ENCODE measurements at places on chromosomes 4 and X.

DNA sequence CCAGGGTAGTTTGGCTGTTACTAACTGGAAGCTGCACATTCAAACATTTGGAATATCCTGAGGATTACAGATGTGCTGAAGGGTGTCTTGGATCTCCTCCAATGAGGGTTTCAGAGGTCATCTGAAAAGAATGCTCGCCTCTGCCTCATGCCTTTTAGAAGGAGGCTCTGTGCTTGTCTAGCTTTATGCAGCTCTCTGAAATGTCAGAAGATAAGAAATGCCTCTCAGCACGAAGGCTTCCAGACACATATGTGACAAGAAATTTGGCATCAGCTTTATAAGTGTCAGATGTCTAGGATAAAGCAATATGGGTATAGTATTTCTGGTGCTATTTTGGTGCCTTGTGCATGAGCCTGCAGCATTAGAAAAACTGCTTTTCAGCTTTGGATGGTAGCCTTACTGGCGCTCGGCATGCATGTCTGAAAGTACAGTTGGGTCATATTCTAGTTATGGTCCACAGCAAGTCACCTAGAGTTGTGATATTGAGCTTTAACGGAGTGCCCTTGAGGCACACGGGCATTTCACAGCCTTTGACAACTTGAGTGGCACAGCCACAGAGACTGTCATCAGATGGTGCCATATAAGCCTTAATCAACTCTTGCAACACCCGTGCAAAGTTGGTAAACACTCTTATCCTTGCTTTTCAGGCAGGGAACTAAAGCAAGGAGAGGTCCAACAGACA lies 70.8 kb upstream of the PGRMC2 start:
- H3K4me3 ChIP-seq, result no peak overlapping the region
- no peak for DNase-seq
- H3K36me3 ChIP-seq, result no peaks in the 10 kb centered on the region
- H3K4me1 ChIP-seq, result no peaks in the 10 kb centered on the region
- H3K27ac ChIP-seq, result no peak overlapping the region
- no peaks in the 10 kb centered on the region for H3K27me3 ChIP-seq

DNA sequence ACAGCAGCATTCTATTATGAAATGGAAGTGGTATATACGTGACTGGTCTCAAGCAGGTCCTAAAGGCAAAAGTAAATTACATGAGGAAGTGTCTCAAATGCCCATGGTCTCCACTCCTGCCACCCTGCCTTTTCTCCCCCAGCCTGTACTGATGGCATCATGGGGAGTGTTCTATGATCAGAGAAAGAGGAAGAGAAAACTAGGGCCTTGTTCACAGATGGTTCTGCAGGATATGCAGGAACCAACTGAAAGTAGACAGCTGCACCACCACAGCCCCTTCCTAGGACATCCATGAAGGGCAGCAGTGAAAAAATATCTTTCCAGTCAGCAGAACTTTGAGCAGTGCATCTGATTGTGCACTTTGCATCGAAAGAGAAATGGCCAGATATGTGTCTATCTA lies 901.5 kb downstream of the ARAP2 start:
- no peaks in the 10 kb centered on the region for H3K4me1 ChIP-seq
- H3K27me3 ChIP-seq, result no peaks in the 10 kb centered on the region
- no peak overlapping the region for H3K4me3 ChIP-seq
- no peaks in the 10 kb centered on the region for H3K36me3 ChIP-seq
- H3K27ac ChIP-seq, result no peak overlapping the region

GRCh38 chr4:170610434-170610833 lies 520.7 kb upstream of the AADAT start:
- H3K4me1 ChIP-seq, result no peaks in the 10 kb centered on the region
- H3K4me3 ChIP-seq, result no peak overlapping the region
- no peak for DNase-seq
- no peak overlapping the region for H3K27ac ChIP-seq
- no peaks in the 10 kb centered on the region for H3K27me3 ChIP-seq
- H3K36me3 ChIP-seq, result no peaks in the 10 kb centered on the region

GRCh38 chr4:57442241-57442640 lies 332.1 kb upstream of the IGFBP7 start:
- H3K36me3 ChIP-seq, result no peaks in the 10 kb centered on the region
- DNase-seq, result no peak
- no peak overlapping the region for H3K4me3 ChIP-seq
- no peaks in the 10 kb centered on the region for H3K27me3 ChIP-seq
- H3K4me1 ChIP-seq, result no peaks in the 10 kb centered on the region

GRCh38 chr4:5524446-5525299 lies 183.7 kb downstream of the EVC2 start:
- no peaks in the 10 kb centered on the region for H3K27me3 ChIP-seq
- no peaks in the 10 kb centered on the region for H3K4me1 ChIP-seq
- no peak for DNase-seq

DNA sequence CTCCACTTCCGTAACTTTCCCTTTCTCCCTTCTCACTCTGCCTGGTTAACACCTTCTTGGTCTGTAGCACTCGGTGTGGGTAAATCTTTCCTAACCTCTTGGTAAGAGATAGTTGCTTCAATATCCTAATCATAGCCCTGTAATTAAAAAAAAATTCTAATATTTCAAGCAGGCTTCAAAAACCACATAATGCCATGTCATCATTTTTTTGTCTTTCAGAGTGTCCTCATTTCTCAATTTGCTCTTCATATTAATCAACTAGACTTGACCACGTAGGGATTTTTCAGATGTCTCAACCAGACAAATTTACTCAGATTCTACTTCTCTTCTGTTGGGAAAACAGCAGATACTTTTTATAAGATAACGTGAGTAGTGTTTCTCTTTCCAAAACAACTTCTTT lies 91.0 kb downstream of the FREM3 start:
- H3K27me3 ChIP-seq, result no peaks in the 10 kb centered on the region
- no peak overlapping the region for H3K27ac ChIP-seq
- DNase-seq, result no peak
- H3K36me3 ChIP-seq, result no peaks in the 10 kb centered on the region

GRCh38 chrX:15475486-15475885 lies 17.6 kb downstream of the PIR start:
- no peaks in the 10 kb centered on the region for H3K36me3 ChIP-seq
- H3K27me3 ChIP-seq, result no peaks in the 10 kb centered on the region
- no peaks in the 10 kb centered on the region for H3K4me1 ChIP-seq
- no peak for DNase-seq
- no peak overlapping the region for H3K27ac ChIP-seq

DNA sequence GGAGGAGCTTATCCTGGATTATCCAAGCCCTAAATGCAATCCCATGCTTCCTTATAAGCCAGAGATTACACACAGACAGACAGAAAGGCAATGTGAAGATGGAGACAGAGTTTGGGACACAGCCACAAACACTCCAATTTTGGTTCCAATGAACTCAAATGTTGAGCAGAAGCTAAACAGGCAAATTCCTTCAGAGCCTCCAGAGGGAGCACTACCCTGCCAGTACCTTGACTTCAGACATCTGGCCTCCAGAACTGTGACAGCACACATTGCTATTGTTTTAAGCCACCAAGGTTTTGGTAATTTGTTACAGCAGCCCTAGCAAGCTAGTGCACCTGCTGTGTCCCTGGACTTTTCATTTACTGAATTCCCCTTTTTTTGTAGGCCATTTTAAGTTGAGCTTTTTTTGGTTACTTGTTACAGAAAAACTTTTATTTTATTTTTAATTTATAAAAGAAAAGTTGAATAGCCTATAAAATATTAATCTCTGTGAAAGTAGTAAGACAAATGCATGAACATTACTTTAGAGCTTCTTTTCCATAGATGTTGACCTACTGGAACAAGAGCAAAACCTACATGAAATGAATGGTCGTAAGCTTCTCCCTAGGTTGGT lies 33.4 kb upstream of the SRD5A3 start:
- no peak overlapping the region for H3K4me3 ChIP-seq
- peak; percentile 57 for DNase-seq
- no peaks in the 10 kb centered on the region for H3K27me3 ChIP-seq
- H3K36me3 ChIP-seq, result no peaks in the 10 kb centered on the region

DNA sequence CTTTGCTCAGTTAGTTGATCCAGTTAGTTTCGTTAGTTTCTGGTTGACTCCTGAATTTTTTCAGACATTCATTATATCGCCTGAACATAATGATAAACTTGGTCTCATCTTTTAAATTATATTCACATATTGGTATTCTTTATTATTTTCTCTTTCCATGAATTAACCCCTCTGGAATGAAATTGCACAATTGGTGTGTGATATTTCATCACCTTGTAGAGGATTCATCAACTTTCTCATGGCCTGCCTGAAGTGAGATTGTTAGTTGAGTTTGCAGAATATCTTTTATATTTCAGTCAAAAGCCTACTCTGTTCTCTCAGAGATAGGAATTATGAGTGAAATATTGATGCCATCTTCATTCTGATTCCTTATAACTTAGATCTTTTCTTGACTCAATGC lies 1160.6 kb upstream of the AGA start:
- H3K27me3 ChIP-seq, result no peaks in the 10 kb centered on the region
- no peak for DNase-seq
- no peak overlapping the region for H3K27ac ChIP-seq
- H3K4me3 ChIP-seq, result no peak overlapping the region
- no peaks in the 10 kb centered on the region for H3K36me3 ChIP-seq

- peaks cover 8% of the 10 kb centered on the region for H3K36me3 ChIP-seq
- peaks cover 83% of the 10 kb centered on the region for H3K4me1 ChIP-seq
- peak overlapping the region; percentile 73 for H3K27ac ChIP-seq
- DNase-seq, result peak; percentile 95
Measured at GRCh38 chrX:48937054-48937907, 18.5 kb upstream of the PIM2 start.

GRCh38 chrX:24657671-24658386 lies 10.7 kb upstream of the PCYT1B start:
- H3K36me3 ChIP-seq, result no peaks in the 10 kb centered on the region
- no peak for DNase-seq
- no peak overlapping the region for H3K27ac ChIP-seq
- H3K4me1 ChIP-seq, result no peaks in the 10 kb centered on the region

GRCh38 chrX:96394598-96394997 lies 290.0 kb upstream of the DIAPH2 start:
- no peak overlapping the region for H3K4me3 ChIP-seq
- H3K27ac ChIP-seq, result no peak overlapping the region
- no peak for DNase-seq
- no peaks in the 10 kb centered on the region for H3K36me3 ChIP-seq
- no peaks in the 10 kb centered on the region for H3K4me1 ChIP-seq

DNA sequence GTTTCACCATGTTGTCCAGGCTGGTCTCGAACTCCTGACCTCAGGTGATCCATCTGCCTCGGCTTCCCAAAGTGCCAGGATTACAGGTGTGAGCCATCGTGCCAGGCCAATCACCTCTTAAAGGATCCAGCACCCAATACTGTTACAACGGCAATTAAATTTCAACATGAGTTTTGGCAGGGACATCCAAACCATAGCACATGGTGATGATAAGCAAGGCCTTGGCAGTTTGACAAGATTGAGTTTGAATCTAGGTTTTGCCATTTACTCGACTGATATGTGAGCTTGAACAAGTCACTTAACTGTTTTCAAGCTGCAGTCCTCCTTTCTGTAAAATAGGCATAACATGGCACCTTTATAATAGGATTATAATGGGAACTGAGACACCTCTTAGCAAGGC lies 84.1 kb downstream of the GPR82 start:
- no peak overlapping the region for H3K4me3 ChIP-seq
- H3K36me3 ChIP-seq, result no peaks in the 10 kb centered on the region
- H3K4me1 ChIP-seq, result no peaks in the 10 kb centered on the region
- no peak for DNase-seq

- no peak for DNase-seq
- no peaks in the 10 kb centered on the region for H3K27me3 ChIP-seq
Measured at GRCh38 chr4:147586637-147587036, 30.6 kb upstream of the TMEM184C start.

All from CD8-positive, alpha-beta memory T cell (primary cell).